ENCODE measurements at places on chromosomes 12 and 14.
A peak's percentile ranks its signal among the peaks of the same experiment; 100 is the strongest.

GRCh38 chr14:80519002-80519401 lies 307.7 kb upstream of the DIO2 start:
- no peak for DNase-seq

GRCh38 chr12:108856428-108857157 lies 790 bp downstream of the SSH1 start:
- peak; percentile 31 for DNase-seq

- DNase-seq, result no peak
Observed at GRCh38 chr14:56580221-56580711, 668 bp downstream of the TMEM260 start.

GRCh38 chr14:45041641-45042040 lies 42.3 kb upstream of the PRPF39 start:
- no peak for DNase-seq

DNA sequence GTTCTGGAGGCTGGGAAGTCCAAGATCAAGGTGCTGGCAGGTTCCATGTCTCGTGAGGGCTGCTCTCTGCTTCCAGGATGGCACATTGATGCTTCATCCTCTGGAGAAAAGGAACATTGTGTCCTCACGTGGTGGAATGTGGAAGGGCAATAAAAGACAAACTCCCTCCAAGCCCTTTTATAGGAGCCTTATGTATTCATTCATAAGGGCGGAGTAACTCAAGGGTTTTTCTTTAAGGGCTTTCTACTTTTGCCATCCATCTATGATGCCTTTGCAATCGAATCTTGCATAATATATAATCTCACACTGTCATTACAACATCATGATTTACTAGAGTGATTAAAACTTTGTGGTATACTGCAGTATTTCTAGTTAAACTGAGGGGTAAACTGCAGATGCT lies 132.7 kb upstream of the DDHD1 start:
- DNase-seq, result no peak

- DNase-seq, result no peak
Observed at GRCh38 chr12:55760663-55761062, 17.7 kb downstream of the GDF11 start.

DNA sequence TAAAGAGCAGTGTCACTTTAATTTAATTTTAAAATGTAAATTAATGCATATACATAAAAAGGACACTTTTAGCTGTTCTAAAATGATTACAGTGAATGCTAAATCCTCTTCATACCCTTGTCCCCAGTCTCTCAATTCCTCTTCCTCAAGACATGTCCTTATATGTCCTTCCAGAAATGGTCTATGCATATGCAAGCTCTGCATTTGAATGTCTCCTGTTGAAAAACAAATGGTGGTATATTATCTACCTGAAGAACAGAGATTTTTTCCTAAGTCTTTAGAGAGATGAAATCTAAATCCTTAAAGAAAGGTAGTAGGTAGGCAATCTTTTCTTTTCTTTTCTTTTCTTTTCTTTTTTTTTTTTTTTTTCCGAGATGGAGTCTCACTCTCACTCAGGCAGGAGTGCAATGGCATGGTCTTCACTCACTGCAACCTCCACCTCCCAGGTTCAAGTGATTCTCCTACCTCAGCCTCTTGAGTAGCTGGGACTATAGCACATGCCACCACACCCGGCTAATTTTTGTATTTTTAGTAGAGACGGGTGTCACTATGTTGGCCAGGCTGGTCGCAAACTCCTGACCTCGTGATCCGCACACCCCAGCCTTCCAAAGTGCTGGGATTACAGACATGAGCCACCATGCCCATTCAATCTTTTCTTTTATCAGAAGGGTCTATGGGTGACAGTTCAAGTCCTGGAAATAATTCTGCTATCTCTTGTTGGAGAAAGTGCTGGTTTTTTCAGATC lies 180.5 kb downstream of the PRKCH start:
- no peak for DNase-seq

- DNase-seq, result no peak
Observed at GRCh38 chr14:51544901-51545300, 106.8 kb upstream of the FRMD6 start.

- DNase-seq, result no peak
Observed at GRCh38 chr14:76112889-76113624, 38.7 kb upstream of the GPATCH2L start.

DNA sequence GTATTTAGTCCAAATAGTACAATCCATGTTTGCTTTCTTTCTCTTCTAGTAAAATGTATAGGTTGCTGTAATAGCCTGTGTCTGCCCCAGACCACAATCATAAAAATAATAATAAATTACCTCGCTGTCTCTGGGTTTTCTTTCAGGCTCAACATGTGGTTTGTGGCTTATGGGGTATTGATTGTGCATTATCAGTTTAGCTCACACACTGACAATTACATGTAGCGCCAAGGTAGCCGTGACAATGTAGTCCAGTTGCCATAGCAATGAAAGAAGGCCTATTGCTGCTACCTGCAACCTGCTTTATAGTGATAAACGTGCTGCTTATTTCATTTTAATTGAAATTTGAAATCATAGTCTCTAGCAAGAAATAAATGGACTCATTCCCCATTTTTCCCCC lies 1009.8 kb downstream of the NRXN3 start:
- no peak for DNase-seq

Measured in DND-41 (cell line).